ENCODE measurements at places on chromosomes 6 and 20.

- no peak for DNase-seq
Observed at GRCh38 chr20:8385247-8385646, 253.2 kb downstream of the PLCB1 start.

GRCh38 chr6:123990376-123990775, 186.7 kb downstream of the NKAIN2 start:
- no peak for DNase-seq

- DNase-seq: no peak
Observed at GRCh38 chr6:35427851-35428321, 24.3 kb upstream of the FANCE start.

DNA sequence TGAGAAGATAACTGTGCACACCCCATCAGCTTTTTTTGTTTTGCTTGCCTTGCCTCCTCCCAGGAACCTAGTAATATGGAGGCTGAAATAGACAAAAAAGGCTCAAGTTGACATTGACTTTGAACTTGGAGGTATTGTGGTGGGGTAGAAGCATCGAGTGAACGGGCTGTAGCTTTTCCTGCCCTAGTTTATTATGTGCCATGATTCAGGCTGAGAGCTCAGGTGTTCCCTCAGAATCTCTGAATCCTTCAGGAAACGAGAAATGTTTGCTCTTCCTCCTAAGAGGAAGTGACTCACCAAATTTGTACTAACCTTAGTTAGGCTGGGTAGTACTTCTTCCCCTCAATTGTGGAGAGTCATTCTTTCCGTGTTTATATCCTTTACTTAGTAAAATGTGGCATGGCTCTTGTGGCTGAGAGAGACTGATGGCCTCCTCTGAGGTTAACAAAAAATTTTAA, 98.8 kb downstream of the SASH1 start:
- DNase-seq: no peak

DNA sequence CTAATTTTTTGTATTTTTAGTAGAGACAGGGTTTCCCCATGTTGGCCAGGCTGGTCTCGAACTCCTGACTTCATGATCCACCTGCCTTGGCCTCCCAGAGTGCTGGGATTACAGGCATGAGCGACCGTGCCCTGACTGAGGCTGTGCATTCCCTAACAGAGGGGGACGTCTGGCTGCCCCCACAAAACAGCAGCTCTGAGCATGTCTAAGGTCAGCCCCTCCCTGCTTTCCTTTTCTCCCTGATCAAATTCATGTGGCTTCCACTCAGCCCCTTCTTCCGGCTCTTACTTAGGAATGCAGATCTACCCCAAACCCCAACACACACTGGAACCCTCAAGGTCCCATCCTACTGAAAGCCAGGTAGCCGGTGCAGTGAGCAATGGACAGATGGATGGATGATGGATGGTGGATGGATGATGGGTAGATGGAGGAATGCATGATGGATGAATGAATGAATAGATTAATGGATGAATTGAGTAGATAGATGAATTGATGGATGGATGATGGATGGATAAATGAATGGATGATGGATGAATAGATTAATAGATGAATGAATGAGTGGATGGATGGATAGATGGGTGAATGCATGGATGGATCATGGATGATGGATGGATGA, 91.5 kb upstream of the BHLHE23 start:
- DNase-seq: no peak

DNA sequence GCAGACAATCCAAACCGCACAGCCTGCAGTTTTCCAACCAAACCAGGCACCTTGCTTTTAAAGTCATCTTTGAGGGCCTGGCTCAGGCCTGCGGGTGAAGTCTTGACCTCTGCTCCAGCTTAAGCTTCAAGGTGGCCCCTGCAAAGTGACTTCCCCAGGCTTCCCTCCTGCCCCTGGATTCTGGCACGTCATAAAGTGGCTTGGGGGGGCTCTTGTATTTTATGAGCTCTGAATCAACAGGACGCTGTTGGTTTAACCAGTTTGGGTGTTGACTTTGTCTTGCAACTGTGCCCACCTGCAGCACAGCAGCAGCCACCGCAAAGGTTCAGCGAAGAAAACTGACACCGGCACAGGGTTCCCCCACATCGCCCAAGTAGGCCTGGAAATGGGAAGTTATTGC, 81.2 kb downstream of the NFATC2 start:
- DNase-seq: no peak

DNA sequence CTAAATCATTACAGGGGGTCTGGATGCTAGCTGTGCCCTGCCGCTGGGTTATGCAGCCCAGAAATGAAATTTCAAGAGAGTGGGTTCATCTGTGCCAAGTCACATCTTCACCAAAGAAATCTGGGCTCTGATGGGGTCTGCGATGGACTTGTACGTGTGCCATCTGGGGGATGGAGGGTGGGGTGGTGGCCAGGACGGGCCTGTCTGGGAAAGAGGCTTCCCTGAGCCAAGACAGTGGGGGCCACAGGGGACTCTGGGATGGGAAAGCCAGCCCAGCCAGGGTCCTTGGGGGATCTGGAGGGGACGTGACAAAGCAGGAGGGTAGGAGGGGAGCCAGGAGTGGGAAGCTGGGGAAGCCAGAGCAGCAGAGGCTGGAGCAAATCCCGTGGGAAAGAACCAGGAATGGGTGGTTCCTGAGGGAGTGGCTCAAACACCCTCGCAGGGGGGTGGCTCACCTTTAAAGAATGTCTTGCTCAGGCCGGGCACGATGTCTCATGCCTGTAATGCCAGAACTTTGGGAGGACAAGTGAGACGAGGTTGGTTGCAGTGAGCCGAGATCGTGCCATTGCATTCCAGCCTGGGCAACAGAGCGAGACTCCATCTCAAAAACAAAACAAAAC, 36.3 kb upstream of the SULF2 start:
- DNase-seq: no peak

- DNase-seq: no peak
Observed at GRCh38 chr20:1809131-1809572, 86.1 kb upstream of the SIRPA start.

Measured in stimulated activated CD4-positive, alpha-beta T cell treated with anti-CD3 and anti-CD28 coated beads, Interleukin-1b, Interleukin-23, amount 100 ng/mL, for 4 hours (primary cell).